ENCODE measurements at places on chromosomes 2 and 18.

- DNase-seq: peak; percentile 79
Observed at GRCh38 chr2:71748227-71748626, 294.9 kb downstream of the DYSF start.

- no peak for DNase-seq
Observed at GRCh38 chr2:149650006-149650405, 62.4 kb upstream of the MMADHC start.

DNA sequence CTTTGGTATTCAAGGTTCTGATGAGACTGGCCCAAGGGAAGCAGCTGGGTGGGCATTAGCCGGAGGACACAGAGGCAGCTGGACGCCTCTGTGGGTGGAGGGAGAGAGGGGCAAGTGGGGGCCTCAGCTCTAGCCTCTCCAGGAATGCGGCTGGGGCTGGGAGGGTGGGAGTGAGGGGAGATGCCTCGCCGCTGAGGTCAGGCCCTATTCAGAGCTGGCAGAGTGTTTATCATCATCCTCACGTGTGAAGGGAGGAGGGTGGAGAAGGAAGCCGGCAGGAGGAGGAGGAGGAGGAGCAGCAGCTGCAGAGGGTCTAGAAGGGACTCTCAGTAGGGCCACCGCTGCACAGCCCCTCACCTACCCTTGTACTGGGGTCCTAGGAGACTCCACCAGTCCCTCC, 43.1 kb downstream of the TNS1 start:
- no peak for DNase-seq

DNA sequence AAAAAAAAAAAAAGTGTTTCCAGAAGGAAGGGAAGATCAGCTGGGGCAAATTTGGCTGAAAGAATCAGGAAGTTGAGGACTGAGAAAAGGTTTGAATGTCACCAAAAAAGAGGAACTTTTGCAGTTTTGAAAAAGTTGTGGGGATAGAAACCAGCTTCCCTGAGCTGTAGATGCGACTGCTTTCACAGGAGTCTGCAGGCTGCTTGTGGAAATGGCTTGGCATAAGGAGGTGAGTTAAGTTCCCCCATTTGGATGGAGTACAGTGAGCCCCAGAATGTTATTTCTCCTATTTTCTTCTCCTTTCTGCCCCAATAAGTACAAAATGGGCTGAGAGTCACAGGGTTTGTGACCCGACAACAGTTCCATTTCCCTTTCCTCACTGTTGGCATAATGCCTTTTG, 16.5 kb upstream of the ME2 start:
- DNase-seq: no peak

DNA sequence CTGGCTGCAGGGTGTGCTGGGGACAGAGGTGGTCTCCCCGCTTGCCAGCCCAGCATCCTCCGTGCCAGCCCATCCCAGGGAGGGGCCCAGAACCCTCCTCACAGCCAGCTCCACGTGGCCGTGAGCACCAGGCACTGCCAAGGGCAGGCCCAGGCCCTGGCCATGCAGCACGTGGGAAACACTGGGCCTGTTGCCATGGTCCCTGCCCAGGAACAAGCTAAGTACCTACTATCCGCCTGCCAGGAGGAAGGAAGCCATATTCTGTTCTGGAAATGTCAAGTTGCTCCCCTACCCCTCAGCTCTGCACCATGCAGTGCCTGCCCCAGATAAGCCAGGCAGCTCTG, 250.6 kb downstream of the CYP26B1 start:
- DNase-seq: peak; percentile 73

GRCh38 chr18:76491473-76491775, 3.6 kb downstream of the ZNF516 start:
- peak; percentile 74 for DNase-seq

- no peak for DNase-seq
Observed at GRCh38 chr18:38576916-38577315, 1011.3 kb upstream of the CELF4 start.

- no peak for DNase-seq
Observed at GRCh38 chr18:10089881-10090280, 176.1 kb downstream of the VAPA start.

- no peak for DNase-seq
Observed at GRCh38 chr2:127082974-127083373, 24.0 kb downstream of the BIN1 start.

DNA sequence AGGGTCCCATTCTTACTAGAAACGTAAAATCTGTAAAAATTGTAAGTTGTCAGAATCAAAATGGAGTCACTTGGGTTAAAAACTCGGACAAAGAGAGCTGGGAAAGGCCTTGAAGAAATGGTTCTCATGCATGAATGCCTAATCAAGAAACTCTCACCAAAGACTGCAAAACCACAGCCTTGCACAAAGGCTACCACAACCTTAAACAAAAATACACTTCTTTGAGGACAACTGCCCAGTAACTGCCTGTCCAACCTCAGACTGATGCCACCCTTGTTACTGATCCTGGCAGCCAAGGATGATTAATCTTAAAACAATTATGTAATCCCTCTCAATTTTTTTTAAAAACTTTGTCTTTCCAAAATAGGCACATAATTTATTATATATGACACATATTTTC, 299.3 kb downstream of the CCDC85A start:
- DNase-seq: no peak

DNA sequence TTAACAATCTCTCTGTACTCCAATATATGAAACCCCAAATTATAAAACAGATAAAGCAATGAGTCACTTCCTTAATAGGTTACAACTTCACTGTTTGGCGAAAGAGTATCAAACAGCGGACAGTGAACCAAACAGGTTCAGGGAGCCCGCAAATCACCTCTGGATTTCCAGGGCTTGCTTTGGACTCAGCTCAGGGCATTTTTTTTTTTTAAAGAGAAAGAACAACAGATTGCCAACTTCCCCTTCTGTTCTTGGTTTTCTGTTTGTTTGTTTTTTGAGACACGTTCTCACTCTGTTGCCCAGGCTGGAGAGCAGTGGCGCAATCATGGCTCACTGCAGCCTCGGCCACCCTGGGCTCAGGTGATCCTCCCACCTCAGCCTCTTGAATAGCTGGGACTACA, 52.7 kb downstream of the ABCB11 start:
- DNase-seq: no peak

DNA sequence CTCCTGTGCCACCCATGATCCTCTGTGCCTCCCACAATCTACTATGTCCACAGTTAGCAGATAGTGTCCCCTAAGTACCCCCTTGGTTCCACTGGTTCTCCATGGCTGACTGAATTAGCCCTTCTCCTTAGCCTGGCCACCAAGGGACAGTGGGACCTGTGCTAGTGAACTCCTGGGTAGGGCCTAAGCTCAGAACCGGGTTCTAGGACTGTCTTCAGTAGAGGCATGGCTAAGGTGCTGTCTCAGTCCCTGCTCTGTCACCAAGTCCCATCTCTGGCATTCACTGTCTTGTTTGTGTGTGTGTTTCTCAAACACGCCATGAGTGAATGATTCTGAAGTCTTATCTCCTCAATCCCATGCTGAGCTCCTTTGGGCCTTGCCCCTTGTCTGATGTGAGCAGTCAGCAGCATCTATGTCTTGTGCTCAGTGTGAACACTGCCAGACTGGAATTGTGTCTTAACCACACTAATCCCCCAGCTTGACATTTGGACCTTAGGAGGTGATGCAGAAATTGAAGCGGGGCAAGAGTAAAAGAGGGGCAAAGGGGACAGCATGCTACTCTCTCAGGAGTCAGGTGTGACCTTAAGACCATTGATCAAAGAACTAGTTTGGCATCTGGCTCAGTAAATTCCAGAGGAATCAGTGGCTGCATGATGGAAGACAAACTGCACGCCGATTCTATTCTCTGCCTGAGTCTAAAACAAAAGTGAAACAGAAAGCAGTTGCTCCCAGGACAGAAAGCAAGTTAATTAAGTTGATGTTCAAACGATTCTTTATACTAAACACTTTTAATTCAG, 190.5 kb downstream of the ALPK2 start:
- DNase-seq: no peak

DNA sequence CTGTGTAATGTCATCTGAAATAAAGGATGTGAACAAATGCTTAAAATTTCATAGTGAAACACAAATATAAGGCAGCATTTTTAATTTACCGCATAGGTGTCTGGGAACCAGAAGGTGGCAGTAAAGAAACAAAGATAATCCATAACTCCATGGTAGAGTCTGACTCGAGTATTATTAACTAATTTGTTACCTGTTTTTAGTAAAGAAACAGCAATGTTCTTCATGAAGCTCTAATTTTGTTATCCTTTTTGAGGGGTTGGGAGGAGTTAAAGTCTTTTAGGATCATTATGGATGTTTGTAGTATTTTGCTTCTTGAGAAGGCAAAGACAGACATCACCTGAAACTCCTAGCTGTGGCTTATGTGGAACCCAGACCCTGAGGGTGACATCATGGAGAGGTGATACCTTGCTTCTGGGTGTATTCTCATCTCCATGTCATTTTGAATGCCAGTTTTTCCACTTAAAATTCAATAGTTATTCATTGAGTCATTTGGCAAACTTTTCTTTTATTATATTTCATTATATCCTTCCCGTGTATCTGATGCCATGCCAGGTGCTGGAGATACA, 286.2 kb upstream of the EPAS1 start:
- no peak for DNase-seq

DNA sequence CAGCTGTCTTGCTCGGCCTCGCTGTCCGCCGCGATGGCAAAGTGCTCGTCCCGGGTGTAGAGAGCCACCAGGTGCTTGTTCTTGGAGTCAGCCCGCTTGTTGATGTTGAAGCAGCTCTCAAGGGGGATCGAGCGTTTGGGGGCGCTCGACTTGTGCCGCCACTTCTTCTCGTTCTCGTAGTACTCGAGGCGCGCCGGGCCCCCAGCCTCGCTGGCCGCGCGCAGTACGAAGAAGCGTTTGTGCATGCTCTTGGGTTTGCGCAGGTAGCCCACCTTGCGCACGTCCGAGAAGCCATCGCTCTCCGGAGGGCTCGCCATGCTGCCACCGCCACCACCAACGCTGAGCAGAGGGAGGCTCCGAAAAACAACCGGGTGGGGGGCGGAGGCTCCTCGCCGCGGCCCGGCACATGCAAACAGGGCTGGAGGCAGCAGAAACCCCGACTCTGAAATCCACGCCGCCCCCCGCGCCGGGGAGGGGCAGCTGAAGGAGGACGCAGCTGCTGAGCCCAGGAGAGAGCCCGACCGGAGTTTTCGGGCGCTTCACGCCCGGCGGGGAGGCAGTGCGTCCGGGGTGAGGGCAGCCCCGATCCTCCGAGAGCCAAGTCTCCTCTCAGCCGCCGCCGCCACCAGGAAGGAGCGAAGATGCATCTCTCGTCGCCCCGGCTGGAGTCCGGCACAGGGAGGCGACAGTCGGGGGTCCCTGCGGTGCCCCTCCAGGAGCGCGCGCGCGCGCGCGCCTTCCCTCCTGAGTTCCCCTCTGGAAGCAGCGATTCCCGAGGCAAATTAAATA, 1.0 kb downstream of the IRS1 start:
- peak; percentile 78 for DNase-seq

DNA sequence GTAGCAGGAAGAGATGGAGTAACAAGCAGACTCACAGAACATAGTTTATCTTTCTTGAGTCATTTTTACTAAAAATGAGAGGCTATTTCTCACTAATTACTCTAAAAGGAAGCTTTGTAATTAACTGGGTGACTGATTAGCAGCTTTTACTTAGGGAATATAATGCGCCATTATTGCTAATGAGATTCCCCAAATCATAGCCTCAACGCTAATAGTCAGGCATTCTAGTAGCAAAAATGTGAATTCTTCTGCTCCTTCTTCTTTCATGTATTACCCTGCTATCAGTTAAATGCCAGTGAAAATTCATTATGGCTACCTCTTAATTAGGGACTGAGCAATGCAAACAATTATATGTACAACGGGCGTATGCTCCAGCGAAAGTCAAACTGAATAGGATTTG, 349.8 kb downstream of the CDH19 start:
- DNase-seq: no peak

DNA sequence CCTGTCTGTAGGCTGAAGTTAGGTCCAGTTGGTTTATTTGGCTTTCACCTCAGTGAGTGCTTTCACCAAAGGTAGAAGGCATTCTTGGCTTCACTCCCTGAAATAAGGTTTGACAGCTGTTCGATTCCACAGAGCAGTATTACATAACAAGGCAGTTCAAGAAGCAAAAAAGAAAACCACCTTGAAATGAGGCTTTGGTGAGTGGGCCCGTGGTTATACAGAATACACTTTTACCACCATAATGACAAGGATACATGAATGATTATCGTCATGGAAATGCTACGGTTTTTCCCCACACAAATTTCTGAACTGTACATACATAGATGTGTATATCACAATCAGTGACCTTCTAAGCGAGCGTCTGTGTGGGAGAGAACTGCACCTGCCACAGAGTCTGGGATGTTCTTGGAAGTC, 80.0 kb upstream of the CHRNA1 start:
- DNase-seq: no peak

GRCh38 chr18:8609659-8610458, 622 bp downstream of the RAB12 start:
- DNase-seq: peak; percentile 28

GRCh38 chr2:213991453-213992108, 419.3 kb upstream of the VWC2L start:
- DNase-seq: no peak

All from psoas muscle (tissue), 8 donors.